ENCODE measurements at places on chromosomes 2 and 18.

GRCh38 chr2:104736026-104736425 lies 117.9 kb upstream of the POU3F3 start:
- no peak for DNase-seq

- DNase-seq: peak; percentile 53
Measured at GRCh38 chr2:240320204-240320993, 115.1 kb upstream of the GPC1 start.

DNA sequence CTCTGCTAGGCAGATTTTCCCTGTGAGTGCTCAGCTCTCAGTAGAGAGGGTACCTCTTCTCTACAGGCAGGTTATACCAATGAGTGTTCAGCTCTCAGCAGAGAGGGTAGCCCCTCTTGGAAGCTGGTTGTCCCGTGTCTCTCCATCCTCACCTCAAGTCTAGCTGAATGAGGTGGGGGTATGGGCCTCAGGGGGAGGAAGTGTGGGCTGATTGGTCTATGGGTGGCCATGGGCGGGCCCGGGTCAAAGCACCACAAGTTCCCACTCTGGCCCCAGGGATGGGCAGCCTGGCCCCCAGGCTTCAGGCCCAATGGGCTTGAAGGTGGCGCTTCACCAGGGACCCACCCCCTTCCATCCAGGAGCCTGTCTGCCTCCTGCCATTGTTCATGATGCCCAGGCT lies 17.0 kb upstream of the MBD2 start:
- DNase-seq: no peak

DNA sequence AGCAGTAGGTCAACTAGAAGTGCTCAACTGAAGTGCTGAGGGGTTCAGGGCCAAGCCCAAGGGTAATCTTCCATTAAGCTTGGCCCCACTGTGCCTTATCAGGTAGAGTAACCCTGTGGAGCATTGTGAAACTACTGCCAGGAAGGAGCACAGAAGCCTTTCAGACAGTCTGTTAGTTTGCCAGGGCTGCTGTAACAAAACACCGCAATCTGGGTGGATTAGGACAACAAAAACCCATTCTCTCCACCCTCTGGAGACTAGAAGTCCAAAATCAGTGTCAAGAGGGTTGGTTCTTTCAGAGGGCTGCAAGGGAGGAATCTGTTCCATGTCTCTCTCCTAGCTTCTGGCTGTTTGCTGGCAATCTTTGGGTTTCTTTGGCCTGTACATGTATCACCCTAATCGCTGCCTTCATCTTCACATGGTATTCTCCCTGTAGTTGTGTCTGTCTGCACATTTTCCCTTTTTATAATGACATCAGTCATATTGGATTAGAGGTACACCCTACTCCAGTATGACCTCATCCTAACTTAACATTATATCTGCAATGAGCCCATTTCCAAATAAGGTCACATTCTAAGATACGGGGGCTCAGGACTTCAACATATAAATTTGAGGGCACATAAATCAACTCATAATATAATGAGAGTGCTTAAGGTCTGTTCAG lies 21.2 kb downstream of the VIT start:
- DNase-seq: no peak

- no peak for DNase-seq
Measured at GRCh38 chr2:195734395-195734794, 77.4 kb downstream of the SLC39A10 start.

- peak; percentile 22 for DNase-seq
Measured at GRCh38 chr2:134852518-134852917, 14.1 kb downstream of the ACMSD start.

GRCh38 chr18:43780782-43781340 lies 503.6 kb upstream of the SYT4 start:
- DNase-seq: peak; percentile 15

- no peak for DNase-seq
Measured at GRCh38 chr18:59416818-59417217, 57.8 kb upstream of the LMAN1 start.

DNA sequence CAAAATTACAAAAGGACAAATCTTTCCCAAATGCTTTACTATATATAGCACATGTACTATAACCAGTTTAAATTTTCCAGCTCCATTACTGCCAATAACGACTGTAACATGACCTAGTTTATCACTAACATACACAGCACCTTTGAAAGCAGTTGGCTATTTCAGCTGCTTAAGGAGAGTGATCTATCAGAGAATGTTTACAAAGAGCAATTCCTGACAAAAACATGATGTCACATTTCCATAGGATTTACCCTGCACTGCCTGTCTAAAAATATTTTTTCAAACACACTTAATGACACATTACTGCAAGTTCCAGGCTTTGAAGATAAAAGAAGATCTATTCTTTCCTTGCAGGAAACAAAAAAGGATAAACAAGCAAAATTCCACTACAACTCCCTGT lies 40.6 kb downstream of the ZNF516 start:
- no peak for DNase-seq

- DNase-seq: peak; percentile 93
Measured at GRCh38 chr2:234257859-234258561, 207.5 kb downstream of the SPP2 start.

- no peak for DNase-seq
Measured at GRCh38 chr2:51028829-51029228, 3.1 kb downstream of the NRXN1 start.

DNA sequence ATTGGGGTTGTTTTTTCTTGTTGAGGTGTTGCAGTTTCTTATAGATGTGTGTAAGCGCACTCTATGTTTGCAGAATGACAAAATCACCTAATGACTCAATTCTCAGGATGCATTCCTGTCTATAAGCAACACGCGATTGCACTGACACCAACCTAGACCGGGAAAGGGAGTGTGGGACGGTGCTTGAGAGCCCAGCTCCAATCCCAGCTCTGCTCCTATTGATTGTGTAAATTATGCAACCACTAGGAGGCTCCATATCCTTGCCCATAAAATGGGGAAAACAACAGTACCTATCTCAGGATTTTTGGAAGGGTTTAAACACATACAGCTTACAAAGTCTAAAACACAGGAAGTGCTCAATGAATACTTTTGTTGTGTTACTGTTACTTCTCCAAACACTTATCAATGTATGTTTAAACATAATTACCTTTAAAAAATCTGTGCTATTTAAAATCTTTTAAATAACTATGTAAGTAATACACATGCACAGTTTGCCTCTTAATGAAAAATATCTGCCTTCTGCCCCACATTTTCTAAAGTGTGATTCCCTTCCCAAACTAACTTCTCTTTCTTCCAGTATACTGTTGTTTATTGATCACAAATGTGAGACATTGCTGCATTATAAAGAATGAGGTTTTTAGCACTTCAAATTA lies 132.5 kb downstream of the SPHKAP start:
- DNase-seq: peak; percentile 61

DNA sequence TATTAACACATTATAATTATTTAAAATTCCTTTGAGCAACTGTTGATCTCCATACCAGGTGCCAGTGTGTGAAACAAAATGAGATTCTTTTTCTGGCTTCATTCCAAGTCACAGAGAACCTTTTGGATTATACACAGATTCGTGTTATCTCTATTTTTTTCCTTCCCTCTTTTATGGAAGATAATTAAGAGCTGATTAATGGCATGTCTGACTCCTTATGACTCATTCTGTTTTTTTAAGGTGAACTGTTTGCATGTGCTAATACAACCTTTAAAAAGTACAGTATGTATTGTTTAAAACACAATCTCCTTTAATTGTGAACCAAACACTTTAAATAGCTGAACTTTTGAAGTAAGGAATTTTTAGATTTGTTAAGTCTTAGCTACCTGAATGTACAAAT lies 39.3 kb downstream of the PELI1 start:
- no peak for DNase-seq

- no peak for DNase-seq
Measured at GRCh38 chr18:29226213-29226612, 1049.3 kb upstream of the CDH2 start.

GRCh38 chr18:3008541-3008940 lies 4.4 kb downstream of the LPIN2 start:
- peak; percentile 42 for DNase-seq

DNA sequence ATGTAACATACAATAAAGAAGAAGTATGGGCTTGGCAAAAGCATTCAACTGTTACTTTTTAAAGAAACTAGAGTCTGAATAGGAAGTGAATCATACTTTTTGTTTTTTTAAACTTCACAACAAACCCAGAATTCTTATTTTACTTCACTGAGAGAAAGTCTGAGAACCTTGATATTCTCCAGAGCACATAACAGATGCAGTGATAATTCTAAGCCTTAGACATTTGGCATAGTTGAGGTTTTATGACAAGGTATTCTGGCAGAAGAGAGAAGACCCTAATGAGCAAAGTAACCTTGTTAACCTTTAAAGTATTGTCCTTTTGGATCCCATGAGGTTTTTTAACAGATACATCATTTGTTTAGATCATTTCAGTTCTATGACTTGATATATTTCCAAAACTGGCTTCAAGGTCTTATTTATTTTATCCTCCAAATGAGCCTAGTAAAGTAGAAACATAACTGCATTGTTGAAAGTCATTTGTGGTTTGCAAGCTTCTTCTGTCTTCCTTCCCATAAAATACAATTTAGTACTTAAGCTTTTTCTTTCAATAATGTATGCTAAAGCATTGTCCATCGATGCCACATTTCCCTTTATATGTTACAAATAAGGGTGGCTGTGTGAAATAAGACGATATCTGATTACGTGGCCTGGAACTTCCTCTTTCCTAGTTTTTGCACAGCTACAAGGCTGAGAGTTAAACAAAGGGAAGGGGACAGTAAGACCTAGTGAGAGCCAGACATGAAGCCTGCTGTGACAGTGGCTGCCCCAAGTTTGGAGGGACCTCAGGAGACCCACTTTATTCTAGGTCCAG lies 86.1 kb upstream of the ITPRID2 start:
- peak; percentile 18 for DNase-seq

- DNase-seq: peak; percentile 64
Measured at GRCh38 chr2:226802573-226802972, 3.0 kb upstream of the IRS1 start.

- peak; percentile 46 for DNase-seq
Measured at GRCh38 chr2:39772086-39772811, 6.8 kb downstream of the THUMPD2 start.

GRCh38 chr2:217151509-217152206 lies 291.8 kb upstream of the TNP1 start:
- no peak for DNase-seq

GRCh38 chr18:25283781-25284180 lies 68.2 kb downstream of the ZNF521 start:
- DNase-seq: peak; percentile 20

GRCh38 chr2:21617885-21618434 lies 494.2 kb downstream of the TDRD15 start:
- no peak for DNase-seq

GRCh38 chr2:108943751-108944150 lies 45.3 kb downstream of the EDAR start:
- DNase-seq: no peak

DNA sequence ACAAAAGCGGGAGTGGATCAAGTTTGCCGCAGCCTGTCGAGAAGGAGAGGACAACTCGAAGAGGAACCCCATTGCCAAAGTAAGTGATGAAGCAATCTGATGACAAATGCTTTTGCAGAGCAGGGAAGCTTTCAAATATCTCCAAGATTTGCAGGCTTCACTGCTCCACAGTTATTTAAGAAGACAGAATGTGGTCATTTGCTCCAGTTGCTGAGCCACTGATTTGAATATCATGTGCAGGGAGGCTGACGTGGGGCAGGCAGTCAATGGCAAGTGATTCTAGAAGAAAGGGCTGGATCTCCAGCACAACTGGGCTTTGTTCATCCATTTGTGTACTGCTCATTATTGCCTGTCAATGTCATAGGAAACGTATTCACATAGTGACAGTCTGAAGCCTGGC lies 10.2 kb downstream of the DSG4 start:
- DNase-seq: no peak

DNA sequence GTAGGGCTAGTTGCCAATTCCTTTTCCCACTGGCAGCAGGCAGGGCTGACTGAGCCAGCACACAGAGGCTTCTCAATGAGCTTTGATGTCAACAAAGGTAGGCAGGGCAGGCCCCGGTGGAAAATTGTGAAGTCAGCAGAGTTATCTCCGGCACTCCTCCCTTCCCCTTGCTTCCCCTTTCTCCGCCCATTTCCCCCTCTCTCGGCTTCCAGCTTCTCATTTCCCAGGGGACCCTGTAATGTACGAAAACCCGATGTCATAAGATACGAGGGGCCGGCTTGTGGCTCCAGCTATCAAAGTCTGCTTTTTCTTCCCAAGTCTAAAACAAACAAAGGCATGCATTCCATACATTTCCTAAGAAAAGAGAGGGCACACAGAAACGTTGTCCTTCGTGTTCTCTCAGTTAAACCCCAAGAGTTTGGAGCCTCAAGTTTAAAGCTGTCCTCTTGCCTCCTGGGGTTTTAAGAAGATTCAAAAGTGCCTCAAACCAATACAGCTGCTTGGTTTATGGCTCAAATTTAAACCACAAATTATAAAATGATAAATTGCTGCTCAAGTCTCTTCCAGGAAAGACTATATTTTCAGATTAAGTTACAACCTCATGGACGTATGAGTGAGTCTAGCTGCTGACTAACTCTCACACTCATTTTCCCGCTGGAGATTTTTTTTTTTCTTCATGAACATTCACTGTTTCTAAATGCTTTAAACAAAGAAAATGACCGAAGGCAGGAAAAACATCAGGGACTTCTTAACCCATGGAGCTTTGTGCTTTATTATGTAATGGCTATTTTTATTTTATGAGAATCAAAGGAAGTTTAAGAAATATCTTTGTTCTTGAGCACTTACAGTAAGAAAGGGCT lies 27.2 kb upstream of the EML4 start:
- peak; percentile 50 for DNase-seq

- peak; percentile 26 for DNase-seq
Measured at GRCh38 chr2:96264656-96265348, 995 bp downstream of the TMEM127 start.

- DNase-seq: no peak
Measured at GRCh38 chr2:224062481-224063297, 23.6 kb upstream of the SERPINE2 start.

GRCh38 chr2:242053921-242054320 lies 184.4 kb downstream of the RTP5 start:
- DNase-seq: no peak

DNA sequence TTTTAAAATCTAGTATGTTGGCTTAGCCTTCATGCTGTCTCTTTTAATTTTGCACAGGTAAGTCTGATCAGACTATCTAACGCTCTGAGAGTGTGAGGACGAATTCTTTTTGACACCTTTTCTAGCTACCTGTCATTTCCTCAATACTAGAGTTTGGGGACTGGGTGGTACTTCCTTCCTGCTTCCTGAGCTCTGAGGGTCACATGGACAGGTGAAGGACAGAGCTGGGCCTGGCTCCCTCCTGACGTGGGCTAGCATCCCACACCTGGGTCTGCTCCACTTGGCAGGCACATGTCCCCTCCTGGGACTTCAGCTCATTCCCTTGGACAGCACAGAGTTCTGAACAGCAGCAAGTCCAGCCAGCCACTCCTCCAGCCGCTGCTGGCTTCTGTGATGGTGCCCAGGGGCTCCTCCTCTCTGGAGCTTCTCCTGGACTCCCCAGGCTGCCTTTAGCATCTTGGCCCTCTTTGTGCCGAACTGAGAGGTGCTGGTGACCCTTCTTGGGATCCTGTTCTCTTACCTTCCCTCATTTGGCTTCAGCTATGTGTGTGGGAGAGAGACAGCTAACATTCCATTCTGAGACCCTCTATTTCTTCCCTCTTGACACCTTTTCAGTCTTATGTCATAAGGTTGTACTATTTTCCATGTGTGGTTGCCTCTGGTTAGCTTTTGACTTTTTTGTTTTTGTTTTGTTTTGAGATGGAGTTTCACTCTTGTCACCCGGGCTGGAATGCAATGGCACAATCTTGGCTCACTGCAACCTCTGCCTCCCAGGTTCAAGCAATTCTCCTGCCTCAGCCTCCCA lies 106.9 kb downstream of the B3GNT2 start:
- no peak for DNase-seq

All from AG20443 (cell line).